ENCODE measurements at places on chromosomes 7 and 10.

DNA sequence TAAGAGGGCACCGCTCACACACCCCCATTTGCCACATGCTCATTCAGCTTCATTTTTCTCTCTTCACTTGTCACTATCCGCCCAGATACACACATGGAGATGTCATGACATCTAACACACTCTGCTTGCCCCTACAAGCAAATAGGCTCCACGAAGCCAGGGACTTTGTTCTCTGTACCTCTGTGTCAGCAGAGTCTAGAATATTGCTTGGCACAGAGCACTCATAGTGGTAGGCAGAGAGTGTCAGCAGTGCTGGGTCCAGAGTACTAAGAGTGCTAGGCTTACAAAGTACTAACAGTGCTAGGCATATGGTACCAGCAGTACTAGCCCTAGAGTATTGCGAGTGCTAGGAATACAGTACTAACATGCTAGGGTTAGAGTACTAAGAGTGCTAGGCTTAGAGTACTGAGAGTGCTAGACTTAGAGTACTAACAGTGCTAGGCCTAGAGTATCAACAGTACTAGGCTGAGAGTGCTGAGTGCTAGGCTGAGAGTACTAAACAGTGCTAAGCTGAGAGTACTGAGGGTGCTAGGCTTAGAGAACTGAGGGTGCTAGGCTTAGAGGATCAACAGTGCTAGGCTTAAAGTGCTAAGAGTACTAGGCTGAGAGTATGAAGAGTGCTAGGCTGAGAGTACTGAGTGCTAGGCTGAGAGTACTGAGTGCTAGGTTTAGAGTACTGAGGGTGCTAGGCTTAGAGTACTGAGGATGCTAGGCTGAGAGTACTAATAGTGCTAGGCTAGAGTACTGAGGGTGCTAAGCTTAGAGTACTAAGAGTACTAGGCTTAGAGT lies 166.1 kb downstream of the PRKAG2 start:
- DNase-seq = no peak
- H3K4me1 ChIP-seq = peaks cover 5% of the 10 kb centered on the region
- H3K36me3 ChIP-seq = no peaks in the 10 kb centered on the region

GRCh38 chr7:2978408-2978807 lies 65.3 kb downstream of the CARD11 start:
- peak overlapping the region; percentile 51 for H3K4me3 ChIP-seq
- no peaks in the 10 kb centered on the region for H3K27me3 ChIP-seq
- H3K36me3 ChIP-seq = peaks cover 62% of the 10 kb centered on the region

DNA sequence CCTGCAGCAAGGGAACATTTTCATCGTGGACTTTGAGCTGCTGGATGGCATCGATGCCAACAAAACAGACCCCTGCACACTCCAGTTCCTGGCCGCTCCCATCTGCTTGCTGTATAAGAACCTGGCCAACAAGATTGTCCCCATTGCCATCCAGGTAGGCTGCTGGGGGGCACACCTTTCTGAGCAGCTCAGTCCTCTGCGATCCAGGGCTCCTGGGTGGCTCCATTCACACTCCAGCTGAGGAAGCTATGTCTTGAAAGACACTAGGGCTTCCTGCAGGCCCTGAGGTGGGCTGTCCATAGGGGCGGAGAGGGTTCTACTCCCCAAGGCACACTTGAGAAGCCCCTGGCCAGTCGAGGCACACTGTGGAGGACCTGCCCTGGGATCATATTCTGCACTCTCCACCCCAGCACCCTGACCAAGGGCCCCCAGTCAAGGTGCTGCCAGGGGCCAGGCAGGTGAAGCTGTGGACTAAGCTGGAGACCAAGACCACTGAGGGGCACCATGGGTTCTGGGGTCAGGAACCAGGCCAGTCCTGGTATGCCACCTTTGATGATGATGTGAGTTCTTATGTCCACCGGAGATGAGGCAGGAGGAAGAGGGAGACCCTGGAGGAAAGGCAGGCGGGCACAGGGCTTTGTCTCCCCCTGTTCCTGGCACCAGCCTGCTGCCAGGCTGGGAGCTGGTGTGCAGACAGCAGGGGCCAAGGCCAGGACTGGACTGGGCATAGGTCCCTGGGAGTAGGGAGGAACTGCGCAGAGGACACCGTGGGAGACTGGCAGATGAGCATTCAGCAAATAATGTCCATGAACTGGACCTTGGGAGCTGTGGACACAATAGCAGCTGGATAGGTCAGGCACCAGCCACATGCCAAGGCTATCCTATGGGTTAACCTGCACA lies 54.8 kb downstream of the ALOX5 start:
- no peak overlapping the region for H3K27ac ChIP-seq
- H3K4me1 ChIP-seq = peaks cover 22% of the 10 kb centered on the region
- no peaks in the 10 kb centered on the region for H3K36me3 ChIP-seq
- no peak for DNase-seq

DNA sequence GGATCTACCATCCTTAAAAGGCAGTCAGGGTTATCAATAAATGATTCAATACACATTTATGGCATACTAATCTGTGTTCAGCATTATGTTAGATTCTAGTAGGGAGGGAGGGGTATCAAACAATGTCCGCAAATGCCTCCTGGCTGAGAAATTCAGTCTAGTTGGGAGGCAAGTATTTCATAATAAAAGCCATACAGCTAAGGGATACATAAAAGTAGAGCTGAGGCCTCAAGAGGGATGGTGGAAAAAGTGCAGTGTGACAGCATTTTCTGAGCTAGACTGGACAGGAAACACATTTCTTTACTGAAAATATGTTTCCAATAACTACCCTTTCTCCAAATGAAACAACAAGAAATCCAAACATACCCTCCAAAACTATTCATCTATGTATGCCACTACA lies 152.8 kb upstream of the LRRN3 start:
- no peaks in the 10 kb centered on the region for H3K27me3 ChIP-seq
- H3K4me3 ChIP-seq = no peak overlapping the region
- no peak for DNase-seq
- no peak overlapping the region for H3K27ac ChIP-seq

DNA sequence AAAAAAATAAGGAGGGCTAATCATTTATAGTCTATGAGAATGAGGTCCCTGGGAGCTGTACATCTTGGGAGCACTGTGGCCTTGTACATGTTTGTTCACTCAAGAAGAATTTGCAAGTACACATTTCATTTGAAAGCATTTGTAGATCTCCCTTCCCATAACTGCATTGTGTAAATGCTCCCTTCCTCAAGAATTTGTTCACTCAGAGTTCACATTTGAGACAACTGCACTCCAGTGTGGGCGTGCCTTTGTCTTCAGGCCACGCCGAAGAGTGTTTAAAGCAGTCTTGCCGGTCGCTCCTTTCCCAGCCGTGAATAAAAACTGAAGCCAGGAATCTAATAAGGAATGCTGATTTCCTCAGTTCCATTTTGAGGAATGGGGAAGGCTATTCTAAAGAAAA lies 291.1 kb upstream of the LYZL1 start:
- H3K27me3 ChIP-seq = no peaks in the 10 kb centered on the region
- no peaks in the 10 kb centered on the region for H3K4me1 ChIP-seq
- H3K36me3 ChIP-seq = no peaks in the 10 kb centered on the region
- DNase-seq = no peak
- H3K4me3 ChIP-seq = no peak overlapping the region

GRCh38 chr7:5419539-5420066 lies 4.0 kb downstream of the TNRC18 start:
- no peaks in the 10 kb centered on the region for H3K36me3 ChIP-seq
- H3K27ac ChIP-seq = no peak overlapping the region
- peaks cover 7% of the 10 kb centered on the region for H3K4me1 ChIP-seq
- H3K27me3 ChIP-seq = peaks cover 56% of the 10 kb centered on the region

- H3K27me3 ChIP-seq = peaks cover 7% of the 10 kb centered on the region
- peak overlapping the region; percentile 58 for H3K27ac ChIP-seq
- peaks cover 39% of the 10 kb centered on the region for H3K4me1 ChIP-seq
- DNase-seq = no peak
Observed at GRCh38 chr10:104253106-104253505, 1.6 kb upstream of the GSTO1 start.

- H3K27ac ChIP-seq = no peak overlapping the region
- H3K27me3 ChIP-seq = no peaks in the 10 kb centered on the region
Observed at GRCh38 chr10:63576501-63576900, 55.3 kb downstream of the REEP3 start.

DNA sequence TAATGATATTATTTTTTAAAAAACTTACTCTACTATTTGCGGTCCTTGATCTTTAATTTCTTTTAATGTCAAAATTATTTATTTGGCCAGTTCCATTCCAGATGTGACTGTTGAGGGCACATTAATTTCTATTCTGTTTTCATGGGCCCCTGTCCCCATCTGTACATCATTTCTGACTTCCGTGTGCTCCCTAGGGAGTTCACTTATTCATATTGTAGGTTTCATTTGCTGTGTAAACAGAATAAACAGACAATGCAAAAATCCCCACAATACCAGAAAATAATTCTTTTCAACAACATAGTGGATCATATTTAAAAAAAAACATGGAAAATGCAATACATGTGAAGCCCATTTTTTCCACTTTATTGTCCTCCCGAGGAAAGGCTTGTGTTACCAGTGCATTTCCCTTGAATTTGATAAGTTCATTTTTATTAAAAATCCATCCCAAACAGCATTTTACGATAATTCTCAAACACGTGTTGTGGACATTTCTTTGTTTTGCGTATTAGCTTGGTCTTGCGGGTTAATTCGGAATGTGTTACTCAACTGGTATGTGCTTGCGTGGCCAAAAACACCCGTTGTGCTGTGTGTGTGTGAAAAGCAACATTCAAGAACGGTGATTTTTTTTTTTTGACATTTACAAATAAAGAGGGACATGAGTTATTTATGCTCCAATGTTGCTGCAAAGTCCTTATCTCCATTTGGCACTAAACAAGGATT lies 138.4 kb downstream of the MGMT start:
- DNase-seq = no peak
- H3K36me3 ChIP-seq = no peaks in the 10 kb centered on the region
- H3K4me1 ChIP-seq = no peaks in the 10 kb centered on the region
- no peak overlapping the region for H3K27ac ChIP-seq

GRCh38 chr10:5283305-5284158 lies 81.2 kb upstream of the UCN3 start:
- peaks cover 12% of the 10 kb centered on the region for H3K36me3 ChIP-seq
- H3K27ac ChIP-seq = no peak overlapping the region
- no peaks in the 10 kb centered on the region for H3K27me3 ChIP-seq
- H3K4me3 ChIP-seq = no peak overlapping the region
- peak; percentile 50 for DNase-seq

DNA sequence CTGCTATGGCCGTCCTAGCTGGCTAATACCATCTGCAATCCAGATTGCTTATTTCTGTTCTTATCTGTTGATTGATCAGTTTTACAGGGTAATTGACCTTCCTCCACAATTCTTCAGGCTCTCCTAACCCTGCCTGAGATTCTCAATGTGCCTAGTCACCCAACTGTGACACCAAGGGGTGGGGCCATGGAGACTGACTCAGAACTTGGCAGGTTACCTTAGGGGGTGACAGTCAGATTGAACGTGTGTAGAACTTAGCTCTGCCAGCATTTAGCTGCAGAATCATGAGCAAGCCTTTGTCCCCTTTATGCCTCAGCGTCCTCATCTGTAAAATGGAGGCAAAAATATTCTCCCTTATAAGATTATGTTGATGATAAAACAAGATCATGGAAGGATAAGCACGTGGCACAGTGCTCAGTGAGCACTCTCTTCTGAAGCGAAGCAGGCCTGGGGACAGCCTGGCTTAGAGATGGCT lies 19.1 kb upstream of the LEP start:
- DNase-seq = no peak
- no peak overlapping the region for H3K4me3 ChIP-seq
- H3K27ac ChIP-seq = no peak overlapping the region
- H3K27me3 ChIP-seq = peaks cover 37% of the 10 kb centered on the region
- no peaks in the 10 kb centered on the region for H3K36me3 ChIP-seq

DNA sequence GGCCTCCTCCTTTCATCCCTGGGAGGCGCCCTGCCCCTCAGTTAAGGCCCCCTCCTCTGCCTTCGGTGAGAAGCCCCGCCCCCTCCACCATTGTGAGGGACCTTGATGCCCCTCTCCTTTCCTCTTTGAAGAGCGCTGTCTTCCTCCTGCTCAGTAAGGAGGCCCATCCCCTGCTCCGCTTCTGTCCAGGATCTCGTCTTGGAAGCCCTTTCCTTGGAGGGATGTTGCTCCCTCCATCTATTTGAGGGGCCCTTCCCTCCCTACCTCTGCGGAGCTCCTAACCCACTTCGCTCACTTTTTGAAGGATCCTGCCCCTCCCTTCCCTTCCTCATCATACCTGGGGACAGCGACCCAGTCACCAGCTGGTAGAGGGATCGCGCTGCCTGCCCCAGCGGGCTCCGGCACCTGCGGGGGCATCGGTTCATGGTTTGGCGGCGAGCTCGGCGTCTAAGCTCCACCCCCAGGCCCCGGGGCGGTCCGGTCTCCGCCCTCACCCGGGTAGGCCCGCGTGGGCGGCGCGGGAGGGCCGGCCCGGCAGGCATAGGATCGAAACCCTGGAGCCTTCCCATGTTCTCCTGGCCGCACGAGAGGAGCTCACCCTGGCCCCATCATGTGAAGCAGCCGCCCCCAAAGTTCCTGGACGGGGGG lies 4.1 kb downstream of the KCNIP2 start:
- H3K27ac ChIP-seq = no peak overlapping the region
- peak; percentile 56 for DNase-seq
- peak overlapping the region; percentile 88 for H3K4me3 ChIP-seq

DNA sequence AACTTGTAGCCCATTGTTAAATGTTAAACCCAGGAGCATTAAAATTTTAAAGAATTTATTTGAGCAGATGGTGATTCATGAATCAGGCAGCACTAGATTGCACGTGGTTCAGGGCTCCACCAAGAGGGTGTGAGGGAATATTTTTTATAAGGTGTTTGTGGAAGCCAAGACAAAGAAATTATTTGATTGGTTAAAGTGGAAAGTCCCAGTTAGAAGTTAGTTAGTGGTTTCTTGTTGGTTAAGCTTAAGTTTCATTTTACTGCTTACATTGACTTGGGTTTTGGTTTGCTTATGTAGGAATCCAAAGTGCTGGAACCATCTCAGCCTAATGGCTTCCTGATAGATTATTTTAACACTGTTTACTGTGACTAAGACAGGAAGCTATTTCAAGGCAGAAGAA lies 906.2 kb downstream of the LRMDA start:
- no peaks in the 10 kb centered on the region for H3K27me3 ChIP-seq
- no peak for DNase-seq
- no peak overlapping the region for H3K4me3 ChIP-seq
- no peaks in the 10 kb centered on the region for H3K36me3 ChIP-seq
- H3K4me1 ChIP-seq = no peaks in the 10 kb centered on the region
- no peak overlapping the region for H3K27ac ChIP-seq

GRCh38 chr10:86294346-86295265 lies 72.0 kb downstream of the GRID1 start:
- no peak overlapping the region for H3K27ac ChIP-seq
- no peak overlapping the region for H3K4me3 ChIP-seq
- no peaks in the 10 kb centered on the region for H3K36me3 ChIP-seq
- no peaks in the 10 kb centered on the region for H3K4me1 ChIP-seq
- peak; percentile 1 for DNase-seq
- no peaks in the 10 kb centered on the region for H3K27me3 ChIP-seq

DNA sequence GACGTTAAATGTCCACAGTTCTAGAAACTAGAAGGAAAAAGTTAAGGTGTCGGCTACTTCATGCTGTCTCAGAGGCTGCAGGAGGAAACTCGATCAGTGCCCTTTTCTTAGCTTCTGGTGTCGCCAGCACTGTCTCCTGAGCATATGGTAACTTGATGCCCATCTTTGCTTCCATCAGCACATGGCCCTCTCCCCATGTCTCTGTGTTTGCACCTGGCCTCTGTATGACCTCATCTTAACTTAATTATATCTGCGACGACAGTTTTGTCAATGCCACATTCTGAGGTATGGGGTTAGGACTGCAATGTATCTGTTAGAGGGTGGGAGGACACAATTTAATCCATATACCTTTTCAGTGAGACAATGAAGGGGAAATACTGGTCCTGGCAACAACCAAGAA lies 449.9 kb downstream of the POM121L12 start:
- no peak overlapping the region for H3K27ac ChIP-seq
- no peak overlapping the region for H3K4me3 ChIP-seq
- H3K4me1 ChIP-seq = no peaks in the 10 kb centered on the region
- DNase-seq = no peak
- no peaks in the 10 kb centered on the region for H3K36me3 ChIP-seq
